ENCODE measurements at places on chromosomes 13 and 19.

GRCh38 chr19:438416-438958 lies 22.3 kb downstream of the SHC2 start:
- DNase-seq: no peak

GRCh38 chr13:75308222-75308621 lies 173.7 kb downstream of the TBC1D4 start:
- no peak for DNase-seq

DNA sequence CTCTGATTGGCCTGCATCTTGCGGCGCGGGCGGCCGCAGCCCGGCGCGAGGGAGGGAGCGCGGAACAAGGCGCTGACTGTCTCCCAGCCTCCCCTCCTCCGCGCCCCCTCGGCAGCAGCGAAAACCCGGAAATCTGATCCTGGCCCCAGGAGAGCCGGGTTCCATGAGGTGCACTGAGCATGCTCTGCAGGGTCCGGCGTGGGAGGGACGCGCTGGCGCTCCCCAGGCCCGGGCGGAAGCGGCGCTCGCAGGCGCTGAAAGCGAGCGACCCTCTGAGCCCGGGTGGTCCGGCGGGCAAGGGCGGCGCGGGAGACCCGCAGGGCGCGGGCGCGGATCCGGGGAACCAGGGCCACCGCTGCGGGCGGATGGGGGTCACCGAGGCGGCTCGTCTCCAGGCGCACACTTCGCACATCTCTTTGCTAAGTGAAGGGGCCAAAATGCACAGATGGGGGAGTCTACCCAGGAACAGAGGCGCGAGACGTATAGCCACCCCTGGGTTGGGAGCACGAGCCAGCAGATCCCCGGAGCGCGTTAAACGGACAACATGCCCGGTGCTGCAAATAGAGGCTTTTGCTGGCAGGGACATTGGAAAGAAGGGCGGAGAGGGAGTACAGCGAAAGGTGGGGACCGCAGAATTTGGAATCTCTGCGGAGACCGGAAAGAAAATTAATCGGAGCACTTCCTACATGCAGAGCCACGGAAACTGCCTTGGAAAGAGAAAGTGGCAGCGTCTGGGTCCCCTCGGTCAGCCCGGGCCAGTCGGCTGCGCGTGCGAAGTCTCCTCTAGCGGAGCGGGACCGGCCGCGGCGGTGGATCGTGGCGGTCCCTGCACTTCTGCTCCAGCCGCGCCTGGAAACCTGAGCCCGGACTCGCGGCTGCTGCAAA lies 510 bp upstream of the PCDH9 start:
- DNase-seq: peak; percentile 51

- no peak for DNase-seq
These were observed 52.8 kb downstream of the COL4A2 start for GRCh38 chr13:110359840-110360301.

GRCh38 chr13:27960362-27961226 lies 8.5 kb downstream of the CDX2 start:
- DNase-seq: no peak

DNA sequence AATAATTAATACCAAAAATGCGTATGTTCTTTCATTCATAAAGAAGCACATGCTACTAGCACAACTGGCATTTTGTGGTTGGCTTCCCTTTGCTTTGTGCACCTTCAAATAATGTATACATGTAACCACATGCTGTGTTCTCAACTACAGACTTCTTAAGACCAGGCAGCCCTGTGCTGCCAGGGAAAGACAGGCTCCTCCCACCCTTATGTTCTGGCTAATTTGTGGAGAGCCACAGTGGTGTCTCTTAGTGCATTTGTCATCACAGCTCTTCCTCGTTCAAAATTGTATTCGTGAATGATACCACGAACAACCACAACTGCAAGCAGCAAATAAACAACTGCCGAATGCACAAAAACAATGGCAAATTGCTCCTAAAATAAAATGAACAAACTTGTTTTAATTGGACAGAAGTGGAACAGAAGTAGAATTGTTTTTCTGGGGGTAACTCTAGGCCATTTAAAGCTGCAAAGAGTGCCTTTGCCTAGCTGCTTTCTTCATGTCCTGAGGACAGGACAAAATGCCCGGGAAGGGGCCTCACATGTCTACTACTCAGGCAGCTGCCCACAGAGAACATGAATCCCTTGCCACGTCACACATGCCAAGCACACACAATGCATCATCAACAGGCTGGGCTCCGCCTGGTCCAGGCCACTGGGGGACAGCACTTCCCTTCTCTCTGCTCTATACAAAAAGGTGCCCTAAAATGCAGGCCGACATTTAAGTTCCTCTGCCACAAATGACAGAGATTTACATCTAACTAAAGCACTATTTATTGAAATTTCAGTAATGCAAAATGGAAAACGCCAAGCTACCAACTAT lies 21.7 kb downstream of the IRS2 start:
- DNase-seq: no peak

DNA sequence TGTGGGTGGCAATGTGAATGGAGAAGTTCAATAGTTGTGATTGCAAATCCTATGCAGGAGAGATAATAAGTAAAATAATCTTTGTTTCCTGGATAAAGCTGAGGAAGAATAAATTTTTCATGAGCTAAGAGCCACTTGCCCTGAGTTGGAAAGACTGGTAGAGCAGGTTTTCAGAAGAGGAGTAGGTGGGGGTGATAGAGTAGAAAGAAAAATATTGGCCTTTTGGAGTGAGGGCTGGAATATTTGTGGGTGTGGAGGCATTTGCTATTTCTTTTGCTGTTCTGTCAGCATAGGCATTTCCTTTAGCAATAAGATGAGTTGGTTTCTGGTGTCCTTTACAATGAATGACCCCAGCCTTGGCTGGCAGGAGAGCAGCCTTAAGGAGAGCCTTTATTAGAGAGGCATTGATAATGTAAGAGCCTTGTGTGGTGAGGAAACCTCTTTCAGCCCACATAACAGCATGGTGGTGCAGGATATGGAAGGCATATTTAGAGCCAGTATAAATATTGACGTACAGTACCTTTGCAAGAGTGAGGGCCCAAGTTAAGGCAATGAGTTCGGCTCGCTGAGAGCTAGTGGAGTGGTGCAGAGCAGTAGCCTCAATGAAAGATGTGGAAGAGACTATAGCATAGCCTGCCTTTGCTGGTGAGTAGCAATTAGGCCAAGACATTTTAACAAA lies 11.6 kb upstream of the ZNF431 start:
- no peak for DNase-seq

DNA sequence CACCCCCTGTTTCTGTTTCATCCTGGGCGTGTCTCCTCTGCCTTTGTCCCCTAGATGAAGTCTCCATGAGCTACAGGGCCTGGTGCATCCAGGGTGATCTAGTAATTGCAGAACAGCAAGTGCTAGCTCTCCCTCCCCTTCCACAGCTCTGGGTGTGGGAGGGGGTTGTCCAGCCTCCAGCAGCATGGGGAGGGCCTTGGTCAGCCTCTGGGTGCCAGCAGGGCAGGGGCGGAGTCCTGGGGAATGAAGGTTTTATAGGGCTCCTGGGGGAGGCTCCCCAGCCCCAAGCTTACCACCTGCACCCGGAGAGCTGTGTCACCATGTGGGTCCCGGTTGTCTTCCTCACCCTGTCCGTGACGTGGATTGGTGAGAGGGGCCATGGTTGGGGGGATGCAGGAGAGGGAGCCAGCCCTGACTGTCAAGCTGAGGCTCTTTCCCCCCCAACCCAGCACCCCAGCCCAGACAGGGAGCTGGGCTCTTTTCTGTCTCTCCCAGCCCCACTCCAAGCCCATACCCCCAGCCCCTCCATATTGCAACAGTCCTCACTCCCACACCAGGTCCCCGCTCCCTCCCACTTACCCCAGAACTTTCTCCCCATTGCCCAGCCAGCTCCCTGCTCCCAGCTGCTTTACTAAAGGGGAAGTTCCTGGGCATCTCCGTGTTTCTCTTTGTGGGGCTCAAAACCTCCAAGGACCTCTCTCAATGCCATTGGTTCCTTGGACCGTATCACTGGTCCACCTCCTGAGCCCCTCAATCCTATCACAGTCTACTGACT lies at the start of gene KLK3:
KLK3 (plus strand) TSS at position 280 of the 775 bp plus-strand sequence; CDS start at position 321, 41 bp downstream.
- DNase-seq: no peak

DNA sequence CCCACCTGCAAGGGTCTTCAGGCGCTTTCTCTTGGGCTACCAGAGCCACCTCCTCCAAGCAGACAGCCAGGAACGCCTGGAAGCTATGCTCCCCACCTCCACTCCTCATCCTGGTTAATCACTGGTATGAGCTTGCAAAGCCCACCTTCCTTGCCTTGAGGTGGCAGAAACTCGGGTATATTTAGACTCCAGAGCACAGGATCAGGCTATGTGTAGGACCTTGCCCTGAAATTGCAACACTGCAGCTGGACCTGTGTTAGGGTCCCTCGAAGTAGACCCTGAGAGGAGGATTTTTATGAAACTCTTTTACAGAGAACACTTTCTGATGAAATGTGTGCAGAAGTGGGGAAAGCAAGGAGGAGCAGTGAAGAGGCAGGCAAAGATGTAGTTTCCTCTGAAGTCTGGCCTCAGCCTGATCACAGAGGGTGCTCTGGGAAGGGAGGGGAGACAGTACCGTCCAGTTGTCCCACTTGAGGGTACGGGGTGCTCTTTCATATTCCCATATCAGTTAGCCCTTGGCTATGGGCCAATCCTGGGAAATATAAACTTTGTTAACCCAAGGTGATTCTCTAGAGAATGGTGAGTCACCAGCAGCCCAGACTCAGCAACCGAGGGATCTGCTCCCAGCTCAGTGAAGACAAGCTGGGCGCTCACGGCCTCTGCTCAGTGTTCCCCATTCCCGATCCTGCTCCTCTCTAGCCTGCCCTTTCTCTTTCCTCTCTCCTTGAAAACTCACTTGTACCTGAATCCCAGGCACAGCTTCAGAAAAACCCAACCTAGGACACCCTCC lies 157.9 kb downstream of the UQCRFS1 start:
- no peak for DNase-seq

DNA sequence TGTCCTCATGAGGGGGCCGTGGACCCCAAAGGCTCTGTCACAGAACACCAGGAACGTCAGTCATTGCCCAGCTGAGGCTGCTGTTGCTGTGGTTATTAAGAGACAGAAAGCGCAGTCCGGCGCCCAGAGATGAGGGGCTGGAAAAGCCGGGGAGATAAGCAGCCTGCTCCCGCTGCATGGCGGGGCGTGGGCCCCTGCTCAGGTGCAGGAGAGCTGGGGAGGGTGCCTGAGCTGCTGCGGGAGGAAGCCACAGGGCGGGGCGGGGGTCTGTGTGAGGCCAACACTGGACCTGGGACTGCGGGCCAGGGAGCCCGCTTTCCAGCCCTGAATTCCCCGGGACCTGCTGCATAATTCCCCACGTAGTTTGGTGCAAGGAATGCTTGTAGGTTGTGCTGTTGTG lies 11.3 kb downstream of the SOX1 start:
- no peak for DNase-seq

DNA sequence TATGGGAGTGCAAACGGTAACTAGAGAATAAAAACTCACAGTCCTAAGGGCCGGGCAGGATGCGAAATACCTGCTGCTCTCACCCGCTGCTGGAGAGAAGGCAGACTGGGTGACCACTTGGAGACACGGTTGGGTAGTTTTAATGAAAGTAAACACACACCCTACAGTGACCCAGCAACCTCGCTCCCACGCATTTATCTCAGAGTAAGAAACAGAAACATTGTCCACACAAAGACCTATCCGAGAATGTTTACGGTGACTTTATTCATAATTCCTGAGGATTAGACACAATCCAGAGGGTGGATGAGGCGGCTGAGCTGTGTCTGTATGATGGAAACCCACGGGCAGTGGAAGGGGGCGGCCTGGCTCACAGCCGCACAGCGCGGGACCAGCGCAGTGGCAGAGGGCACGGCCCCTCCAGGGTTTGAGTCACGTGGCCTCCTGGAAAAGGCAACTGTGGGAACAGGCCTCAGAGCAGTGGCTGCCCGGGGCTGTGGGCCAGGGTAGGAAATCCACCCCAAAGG lies 73.5 kb upstream of the C13orf46 start:
- no peak for DNase-seq

Measured in effector CD4-positive, alpha-beta T cell (primary cell).